ENCODE measurements at places on chromosomes 13 and 19.

- no peak for DNase-seq
Measured at GRCh38 chr19:1213391-1214286, 8.1 kb downstream of the STK11 start.

GRCh38 chr13:105202354-105202753 is 1333.1 kb downstream of the EFNB2 start:
- no peak for DNase-seq

DNA sequence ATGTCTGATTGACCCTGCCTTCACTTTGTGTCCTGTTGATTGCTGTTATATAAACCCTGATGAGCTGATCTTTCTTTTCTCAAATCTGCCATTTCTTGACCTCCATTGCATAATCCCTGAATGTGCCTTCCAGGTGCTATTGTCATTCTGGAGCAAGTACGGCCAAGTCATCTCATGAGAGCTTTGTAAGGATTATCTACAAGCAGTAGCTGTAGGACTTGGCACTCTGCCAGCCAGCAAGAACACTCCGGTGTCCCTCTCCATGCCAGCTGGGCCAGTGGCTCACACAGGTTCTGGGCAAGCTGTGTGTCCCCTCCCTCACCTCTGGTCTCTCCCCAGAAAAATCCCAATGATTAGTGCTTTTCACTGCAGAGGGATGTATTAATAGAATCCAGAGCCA is 348.1 kb downstream of the FOXO1 start:
- DNase-seq, result no peak

DNA sequence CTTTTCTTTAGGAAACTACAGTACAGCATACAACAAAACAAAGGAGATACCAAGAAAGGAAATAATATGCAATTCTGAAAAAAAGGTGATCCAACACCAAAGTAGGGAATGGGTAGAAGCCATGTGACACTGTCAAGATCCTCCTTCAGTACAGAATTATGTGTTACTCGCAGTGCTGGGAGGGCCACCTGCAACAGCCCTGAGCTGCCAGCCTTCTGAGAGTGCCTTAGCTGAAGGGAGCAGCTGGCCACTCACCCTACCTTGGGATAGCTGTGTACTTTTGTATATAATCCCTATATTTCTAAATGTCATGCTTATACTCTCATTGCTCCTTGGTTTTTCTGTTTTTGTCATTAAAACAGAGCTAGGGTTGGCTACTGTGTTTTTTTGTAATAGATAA is 1518.2 kb upstream of the PCDH20 start:
- DNase-seq, result no peak

GRCh38 chr13:44818016-44818415 is 171.3 kb downstream of the NUFIP1 start:
- DNase-seq, result no peak

GRCh38 chr19:18708452-18709231 is 25.2 kb downstream of the CRTC1 start:
- DNase-seq, result no peak

DNA sequence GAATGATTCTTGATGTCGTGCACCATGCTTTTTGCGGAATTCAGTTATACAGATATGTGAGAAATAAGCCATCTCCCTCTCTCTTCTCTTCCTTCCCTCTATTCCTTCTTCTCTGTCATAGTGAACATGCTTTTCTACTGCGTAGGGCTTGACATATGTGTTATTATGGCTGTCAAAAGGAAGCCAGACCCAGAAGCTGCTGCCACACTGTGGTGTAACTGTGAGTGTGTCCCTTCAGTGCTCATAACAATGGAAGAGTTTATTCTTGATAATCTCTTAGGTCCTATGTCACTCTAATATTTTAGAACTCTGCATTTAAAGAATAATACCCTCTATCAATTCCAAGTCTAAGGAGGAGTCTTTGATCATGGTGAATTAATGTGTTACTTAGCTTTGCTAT is 208.9 kb upstream of the TMTC4 start:
- DNase-seq, result no peak

DNA sequence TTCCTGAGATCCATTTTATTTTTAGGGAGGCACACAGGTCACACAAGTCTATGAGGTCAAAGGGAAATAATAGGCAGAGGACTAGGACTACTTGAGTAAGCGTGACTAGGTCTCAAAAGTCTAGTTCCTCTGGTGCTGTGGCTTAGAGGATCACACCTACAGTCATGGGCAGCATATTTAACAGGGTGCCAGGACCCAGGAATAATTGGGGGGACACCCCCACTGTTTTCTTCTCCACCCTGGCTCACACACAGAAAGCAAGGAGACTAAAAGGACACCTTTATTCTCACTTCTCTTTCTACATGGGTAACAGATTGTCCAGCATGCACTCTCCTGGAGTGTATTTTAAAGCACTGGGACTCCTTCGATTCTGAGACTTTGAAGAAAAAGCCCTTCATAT is 26.2 kb downstream of the OXGR1 start:
- no peak for DNase-seq

DNA sequence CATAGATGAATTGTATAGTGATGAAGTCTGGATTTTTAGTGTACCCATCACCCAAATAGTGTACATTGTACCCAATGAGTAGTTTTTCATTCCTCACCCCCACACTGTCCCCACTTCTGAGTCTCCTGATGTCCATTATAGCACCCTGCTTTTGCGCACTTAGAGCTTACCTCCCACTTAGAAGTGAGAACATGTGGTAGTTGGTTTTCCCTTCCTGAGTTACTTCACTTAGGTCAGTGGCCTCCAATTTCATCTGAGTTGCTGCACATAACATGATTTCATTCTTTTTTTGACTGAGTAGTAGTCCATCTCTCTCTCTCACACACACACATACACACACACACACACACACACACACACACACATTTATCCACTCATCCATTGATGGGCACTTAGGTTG is 43.2 kb upstream of the ALOX5AP start:
- no peak for DNase-seq

All from tibial nerve (tissue), 4 donors.